ENCODE measurements at places on chromosomes 2 and 18. TPM values are rescaled to one million over a fixed set of nuclear protein-coding genes. Genes with fewer than 3 reads are reported as not detected.

Gene ZNF519
- total RNA-seq, result 14.9 TPM

Gene SKOR2
- not detected for total RNA-seq

GRCh38 chr2:12151716-12152115 lies 405.3 kb downstream of the LPIN1 start:
- no peak for DNase-seq

DNA sequence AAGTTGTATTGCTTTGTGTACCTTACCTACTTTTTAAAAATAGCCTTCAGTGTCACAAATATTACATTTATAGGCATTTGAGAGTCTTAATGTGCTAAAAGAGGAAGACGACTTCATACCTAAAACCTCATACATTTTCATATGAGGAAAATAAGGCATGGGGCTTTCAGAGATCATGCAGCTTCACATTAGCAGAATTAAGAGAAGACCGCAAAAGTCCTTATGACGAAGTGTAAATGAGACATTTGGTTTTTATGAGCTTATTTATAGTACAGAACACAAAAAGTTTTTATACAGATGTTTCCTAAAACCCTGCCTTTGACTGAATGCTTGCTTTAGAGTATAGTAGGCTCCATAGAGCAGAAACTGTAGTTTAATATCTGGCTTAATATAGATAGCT lies 10.1 kb upstream of the CCDC138 start:
- no peak for DNase-seq

DNA sequence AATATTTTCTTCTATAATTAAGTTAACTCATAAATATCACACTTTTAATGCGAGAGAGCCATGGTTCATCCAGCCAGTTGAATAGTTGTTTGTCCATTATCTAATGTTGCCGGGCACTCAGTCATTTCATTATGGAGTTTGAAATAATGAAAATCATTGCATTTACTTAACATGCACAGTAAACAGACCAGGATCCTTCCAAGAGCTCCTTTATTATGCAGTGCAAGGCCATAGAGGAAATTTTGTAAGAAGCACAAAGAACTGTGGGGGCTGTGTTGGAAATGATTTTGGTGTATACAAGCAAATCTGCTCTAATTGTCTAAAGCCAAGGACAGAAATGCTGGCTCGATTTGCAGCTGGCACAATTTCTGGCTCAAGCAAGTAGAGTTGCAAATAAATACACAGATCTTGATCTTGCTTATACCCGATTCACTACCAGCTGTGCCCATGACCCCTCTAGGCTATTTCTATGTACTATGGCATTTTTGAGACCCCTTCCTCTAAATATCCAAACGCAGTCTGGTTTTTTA lies 400.3 kb upstream of the HNRNPA3 start:
- no peak for DNase-seq

Data from activated CD8-positive, alpha-beta T cell treated with anti-CD3 and anti-CD28 coated beads for 36 hours (primary cell).